ENCODE measurements at places on chromosomes 11 and 22.

DNA sequence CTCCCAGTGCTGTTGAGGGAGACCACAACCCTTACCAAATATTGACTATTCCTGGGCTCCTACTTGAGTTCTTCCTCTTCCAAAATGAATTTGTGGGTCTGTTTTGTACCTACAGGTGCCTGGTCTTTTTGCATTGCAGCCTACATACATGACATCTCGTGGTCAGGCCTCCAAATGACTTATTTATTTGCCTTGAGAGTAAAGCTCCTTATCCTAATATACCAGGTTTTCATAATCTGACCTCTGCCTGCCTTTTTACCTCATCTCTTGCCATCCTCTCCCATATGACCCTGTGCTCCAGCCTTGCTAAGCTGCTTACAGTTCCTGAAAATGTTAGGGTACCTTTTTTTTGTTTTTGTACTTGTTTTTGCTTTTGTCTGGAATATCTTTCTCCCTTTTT, 130.4 kb downstream of the UVRAG start:
- no peak for DNase-seq
- no peaks in the 10 kb centered on the region for H3K27me3 ChIP-seq
- H3K4me3 ChIP-seq = no peak overlapping the region
- no peaks in the 10 kb centered on the region for H3K4me1 ChIP-seq
- no peak overlapping the region for H3K27ac ChIP-seq
- H3K36me3 ChIP-seq = no peaks in the 10 kb centered on the region

DNA sequence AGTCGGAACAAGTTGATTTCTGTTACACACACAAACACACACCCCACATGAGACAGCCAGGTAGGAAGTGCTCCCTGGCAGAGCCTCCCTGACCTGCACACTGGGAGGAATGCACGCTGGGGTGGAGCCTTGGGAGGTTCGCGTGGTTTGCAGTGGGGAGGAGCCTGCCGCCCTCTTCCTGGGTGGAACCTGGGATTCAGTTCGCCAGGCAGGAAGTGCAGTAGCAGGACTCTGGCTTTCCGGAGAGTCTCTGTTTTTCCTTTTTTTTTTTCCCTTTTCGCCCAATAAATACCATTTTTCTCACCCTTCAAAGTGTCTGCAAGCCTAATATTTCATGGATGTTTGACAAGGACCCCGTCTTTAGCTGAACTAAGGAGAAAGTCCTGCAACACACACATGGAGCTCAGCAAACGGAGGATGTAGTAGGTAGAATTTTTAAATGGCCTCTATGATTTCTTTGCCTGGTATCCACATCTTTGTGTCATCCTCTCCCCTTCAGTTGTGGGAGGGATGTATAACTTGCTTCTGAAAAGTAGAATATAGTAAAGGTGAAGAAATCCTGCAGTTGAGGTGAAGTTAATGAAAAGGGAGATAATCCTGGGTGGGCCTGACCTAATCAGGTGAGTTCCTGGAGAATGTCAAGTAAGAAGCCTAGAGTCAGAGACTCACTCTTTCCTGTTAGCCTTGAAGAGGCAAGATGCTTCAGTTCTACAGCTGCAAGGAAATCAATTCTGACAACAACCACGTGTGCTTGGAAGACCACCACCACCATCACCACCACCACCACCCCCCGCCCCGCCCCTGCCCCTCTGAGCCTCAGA, 72.9 kb downstream of the PIWIL4 start:
- H3K36me3 ChIP-seq = no peaks in the 10 kb centered on the region
- DNase-seq = no peak
- no peak overlapping the region for H3K4me3 ChIP-seq
- H3K27ac ChIP-seq = no peak overlapping the region

GRCh38 chr11:95501761-95502266, 270.8 kb upstream of the SESN3 start:
- no peaks in the 10 kb centered on the region for H3K27me3 ChIP-seq
- no peak overlapping the region for H3K4me3 ChIP-seq
- peaks cover 13% of the 10 kb centered on the region for H3K4me1 ChIP-seq
- no peak for DNase-seq
- no peaks in the 10 kb centered on the region for H3K36me3 ChIP-seq

GRCh38 chr11:75160880-75161279, 10.0 kb downstream of the SLCO2B1 start:
- peaks cover 10% of the 10 kb centered on the region for H3K4me1 ChIP-seq
- no peak overlapping the region for H3K4me3 ChIP-seq
- H3K27ac ChIP-seq = no peak overlapping the region
- DNase-seq = no peak
- no peaks in the 10 kb centered on the region for H3K36me3 ChIP-seq

DNA sequence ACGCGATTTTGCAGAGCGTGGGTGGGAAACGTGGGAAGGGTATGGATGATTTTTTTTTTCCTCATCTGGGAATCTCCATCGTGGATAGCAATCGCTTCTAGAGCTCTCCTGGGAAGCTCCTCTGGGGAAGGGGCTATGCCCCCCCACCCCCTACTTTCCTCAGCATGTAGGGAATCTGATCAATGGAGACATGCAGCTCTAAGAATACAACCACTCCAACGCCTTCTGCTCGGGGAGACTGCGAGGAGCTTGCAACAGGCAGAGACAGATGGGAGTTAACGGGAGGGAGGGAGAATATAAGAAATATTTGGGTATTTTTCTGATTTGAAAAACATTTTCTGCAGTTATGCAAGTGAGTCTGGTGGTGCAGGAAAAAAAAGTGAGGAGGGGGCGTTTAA, 104.6 kb upstream of the HSD17B12 start:
- H3K36me3 ChIP-seq = no peaks in the 10 kb centered on the region
- H3K4me1 ChIP-seq = peaks cover 11% of the 10 kb centered on the region
- DNase-seq = no peak
- H3K4me3 ChIP-seq = no peak overlapping the region
- peaks cover 69% of the 10 kb centered on the region for H3K27me3 ChIP-seq

DNA sequence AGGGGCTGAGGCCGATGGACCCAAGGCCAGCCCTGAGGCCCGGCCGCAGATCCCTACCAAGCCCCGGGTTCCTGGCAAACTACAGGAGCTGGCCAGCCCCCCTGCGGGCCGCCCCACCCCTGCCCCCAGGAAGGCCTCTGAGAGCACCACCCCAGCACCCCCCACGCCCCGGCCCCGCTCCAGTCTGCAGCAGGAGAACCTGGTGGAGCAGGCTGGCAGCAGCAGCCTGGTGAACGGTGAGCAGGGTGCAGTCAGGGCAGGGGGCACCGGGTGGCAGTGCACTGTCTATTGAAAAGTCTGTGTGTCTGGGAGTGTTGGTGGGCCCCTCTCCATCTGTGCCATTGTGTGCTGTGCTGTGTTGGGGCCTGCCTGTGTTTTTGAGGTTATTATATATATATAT, 16.1 kb downstream of the MICALL1 start:
- peaks cover 5% of the 10 kb centered on the region for H3K36me3 ChIP-seq
- no peak overlapping the region for H3K27ac ChIP-seq
- H3K4me1 ChIP-seq = peaks cover 7% of the 10 kb centered on the region
- no peaks in the 10 kb centered on the region for H3K27me3 ChIP-seq

- DNase-seq = no peak
- no peak overlapping the region for H3K4me3 ChIP-seq
- peaks cover 2% of the 10 kb centered on the region for H3K27me3 ChIP-seq
- H3K4me1 ChIP-seq = peaks cover 15% of the 10 kb centered on the region
These were observed 45.5 kb downstream of the ENDOD1 start for GRCh38 chr11:95135155-95135554.

DNA sequence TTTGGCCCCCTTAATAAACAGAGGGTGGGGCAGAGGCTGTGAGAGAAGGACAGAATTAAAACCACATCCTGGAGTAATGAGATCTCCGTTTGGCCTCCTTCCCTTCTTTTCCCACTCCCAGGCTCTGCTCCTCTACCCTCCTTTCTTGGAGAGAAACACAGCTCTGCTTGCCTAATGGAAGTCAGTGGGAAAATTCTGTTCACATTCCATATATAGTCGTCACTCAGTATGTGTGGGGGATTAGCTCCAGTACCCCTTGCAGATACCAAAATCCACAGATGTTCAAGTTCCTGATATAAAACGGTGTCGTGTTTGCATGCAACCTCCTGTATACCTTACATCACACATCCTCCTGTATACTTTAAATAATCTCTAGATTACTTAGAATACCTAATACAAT, 37.6 kb upstream of the THY1 start:
- H3K4me1 ChIP-seq = no peaks in the 10 kb centered on the region
- no peak overlapping the region for H3K27ac ChIP-seq
- H3K36me3 ChIP-seq = no peaks in the 10 kb centered on the region
- H3K4me3 ChIP-seq = no peak overlapping the region

GRCh38 chr11:40294349-40294735, 1165.1 kb downstream of the LRRC4C start:
- no peak for DNase-seq
- no peak overlapping the region for H3K27ac ChIP-seq
- no peak overlapping the region for H3K4me3 ChIP-seq
- H3K4me1 ChIP-seq = no peaks in the 10 kb centered on the region
- no peaks in the 10 kb centered on the region for H3K36me3 ChIP-seq
- H3K27me3 ChIP-seq = peaks cover 10% of the 10 kb centered on the region

DNA sequence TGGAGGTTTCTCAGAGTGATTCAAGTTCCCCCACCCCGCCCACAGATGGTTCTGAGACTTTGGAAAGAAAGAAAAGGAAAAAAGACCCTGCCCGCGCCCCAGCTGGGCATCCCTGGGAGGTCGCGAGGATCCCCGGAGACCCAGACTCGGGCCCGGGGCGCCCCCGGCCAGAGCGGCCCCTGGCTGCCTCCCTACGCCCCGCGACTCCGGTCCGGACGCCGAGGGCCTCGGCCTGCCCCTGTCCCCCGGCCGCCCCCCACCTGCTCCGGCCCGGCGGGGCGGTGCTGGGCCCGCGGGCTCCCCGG, 2.3 kb upstream of the AIFM3 start:
- no peaks in the 10 kb centered on the region for H3K36me3 ChIP-seq
- H3K4me3 ChIP-seq = peak overlapping the region; percentile 60
- H3K27me3 ChIP-seq = peaks cover 25% of the 10 kb centered on the region
- no peak for DNase-seq

DNA sequence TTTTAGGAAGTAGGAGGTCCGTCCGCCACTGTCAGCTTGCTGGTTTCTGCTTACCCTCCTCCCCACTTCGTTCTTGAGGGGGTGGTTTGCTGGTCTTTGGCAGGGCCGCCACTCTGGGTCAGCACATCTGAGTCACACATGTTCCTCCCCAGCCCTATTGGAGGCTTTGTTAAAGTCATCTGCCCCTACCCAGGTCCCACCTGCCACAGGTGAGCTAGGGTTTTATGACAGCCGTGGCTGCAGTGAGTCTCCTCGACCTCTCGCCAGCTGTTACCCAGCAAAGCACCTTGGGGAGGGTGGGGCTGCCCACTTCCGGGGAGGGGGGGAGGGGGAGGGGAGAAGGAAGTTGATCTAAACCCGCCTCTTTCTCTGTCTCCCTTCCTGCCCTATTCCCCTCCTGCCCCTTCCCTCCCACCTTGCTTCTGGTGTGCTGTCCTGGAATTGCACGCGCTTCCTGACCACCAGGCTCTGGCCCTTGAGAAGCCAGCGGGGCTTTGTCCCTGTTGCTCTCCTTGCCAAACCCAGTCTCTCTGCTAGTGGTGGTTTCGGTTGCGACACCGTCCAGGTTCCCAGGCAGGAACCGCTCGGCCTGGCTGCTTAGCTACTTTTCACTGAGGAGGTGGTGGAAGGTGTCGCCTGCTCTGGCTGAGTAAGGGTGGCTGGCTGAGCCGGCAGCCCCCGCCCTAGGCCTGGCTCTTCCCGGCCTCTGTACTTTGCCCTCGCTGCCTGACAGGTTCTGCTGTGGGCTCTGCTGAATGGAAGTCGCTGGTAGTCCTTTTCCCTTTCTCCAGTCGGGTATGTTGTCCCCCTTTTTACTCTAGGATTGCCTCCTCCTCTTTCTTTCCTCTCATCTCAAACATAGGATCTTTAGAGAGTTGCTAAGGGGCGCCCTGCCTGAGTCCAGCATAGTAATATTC, 28.5 kb downstream of the RCOR2 start:
- H3K27me3 ChIP-seq = no peaks in the 10 kb centered on the region
- DNase-seq = peak; percentile 57
- H3K4me3 ChIP-seq = peak overlapping the region; percentile 86
- peak overlapping the region; percentile 83 for H3K27ac ChIP-seq
- peaks cover 77% of the 10 kb centered on the region for H3K4me1 ChIP-seq

DNA sequence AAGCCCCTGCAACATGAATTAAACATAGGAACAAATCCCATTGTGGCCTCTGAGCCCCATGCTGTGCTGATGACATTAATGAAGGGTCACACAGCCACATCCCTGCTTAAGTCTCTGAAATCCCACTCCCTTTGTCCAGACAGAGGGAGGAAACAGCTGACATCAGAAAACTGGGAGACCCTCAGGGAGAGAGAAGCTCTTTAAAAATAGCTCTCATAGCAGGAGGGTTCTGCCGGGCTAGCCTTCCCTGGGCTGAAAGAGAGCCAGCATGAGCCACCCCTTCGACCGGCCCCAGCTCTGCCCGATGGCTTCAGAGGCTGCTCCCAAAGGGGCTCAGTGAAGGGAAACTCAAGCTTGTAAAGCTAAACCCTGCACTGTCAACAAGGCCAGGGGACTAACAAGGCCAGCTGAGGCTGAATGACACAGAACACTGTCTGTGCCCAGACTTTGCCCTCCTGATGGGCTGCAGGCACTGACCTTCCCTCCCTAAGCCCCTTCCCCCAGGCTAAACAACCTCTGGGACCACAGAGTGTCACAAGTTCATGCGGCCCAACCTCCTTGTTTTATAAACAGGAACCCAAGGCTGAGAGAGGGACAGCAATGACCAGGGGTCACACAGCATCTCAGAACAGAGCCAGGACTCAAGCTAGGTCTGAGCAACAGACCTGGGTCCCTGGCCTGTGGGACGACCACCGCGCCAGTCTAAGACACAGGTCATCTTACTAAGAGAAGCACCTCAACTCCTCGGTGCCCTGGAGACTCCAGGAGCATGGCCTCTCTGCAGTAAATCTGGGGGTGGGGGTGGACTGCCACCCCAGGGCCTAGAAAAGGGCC, 163.8 kb downstream of the CHST1 start:
- no peaks in the 10 kb centered on the region for H3K36me3 ChIP-seq
- H3K4me3 ChIP-seq = no peak overlapping the region
- no peak for DNase-seq
- H3K27me3 ChIP-seq = peaks cover 24% of the 10 kb centered on the region

- no peaks in the 10 kb centered on the region for H3K27me3 ChIP-seq
- H3K4me3 ChIP-seq = no peak overlapping the region
- peaks cover 35% of the 10 kb centered on the region for H3K4me1 ChIP-seq
- H3K27ac ChIP-seq = no peak overlapping the region
- DNase-seq = no peak
These were observed 3.3 kb downstream of the FAM118B start for GRCh38 chr11:126214841-126215240.

- no peaks in the 10 kb centered on the region for H3K27me3 ChIP-seq
- peaks cover 85% of the 10 kb centered on the region for H3K36me3 ChIP-seq
- DNase-seq = no peak
These were observed 121.8 kb downstream of the MICAL2 start for GRCh38 chr11:12232160-12232559.

DNA sequence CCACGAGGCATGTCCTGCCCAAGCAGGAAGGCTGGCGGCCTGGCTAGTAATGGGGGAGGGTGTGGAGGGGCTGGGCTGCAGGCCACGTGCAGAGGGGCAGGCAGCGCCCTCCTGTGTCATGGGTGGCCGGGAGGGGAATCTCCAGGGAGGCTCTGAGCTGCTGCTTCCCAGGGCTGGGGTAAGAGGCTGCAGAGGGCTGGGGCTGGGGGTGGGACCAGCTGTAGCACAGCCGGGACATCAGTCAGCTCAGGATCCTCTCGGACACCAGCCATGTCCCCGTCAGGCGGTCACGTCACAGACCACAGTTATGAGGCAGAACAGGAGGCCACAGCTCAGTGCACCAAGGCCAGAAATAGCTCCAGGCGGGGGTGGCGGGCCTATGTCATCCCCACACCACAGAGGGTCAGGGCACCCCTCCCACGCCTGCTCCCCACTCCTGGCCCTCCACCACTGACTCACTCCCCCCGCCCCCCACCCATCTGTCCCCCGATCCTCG, 21.1 kb downstream of the RTN4R start:
- no peaks in the 10 kb centered on the region for H3K36me3 ChIP-seq
- H3K4me1 ChIP-seq = peaks cover 21% of the 10 kb centered on the region
- H3K27me3 ChIP-seq = no peaks in the 10 kb centered on the region
- no peak overlapping the region for H3K4me3 ChIP-seq
